ENCODE measurements at places on chromosomes 16 and 17.

GRCh38 chr16:58863042-58863441 is 128.9 kb upstream of the GOT2 start:
- DNase-seq = no peak

- DNase-seq = peak; percentile 85
Measured at GRCh38 chr16:2212362-2213324, 2.0 kb upstream of the BRICD5 start.

GRCh38 chr17:58985367-58985766 is 121.3 kb downstream of the TRIM37 start:
- DNase-seq = no peak

DNA sequence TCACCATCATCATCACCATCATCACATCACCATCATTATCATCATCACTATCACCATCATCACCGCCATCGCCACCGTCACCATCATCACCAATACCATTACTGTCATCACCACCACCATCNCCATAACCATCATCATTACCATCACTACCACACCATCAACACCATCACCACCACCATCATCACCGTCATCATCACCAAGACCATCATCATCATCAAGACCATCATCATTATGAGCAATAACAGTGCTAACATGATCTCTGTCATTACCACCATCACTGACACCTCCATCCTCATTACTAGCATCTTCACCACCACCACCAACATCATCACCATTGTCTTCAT is 16.1 kb upstream of the ZNF469 start:
- no peak for DNase-seq

GRCh38 chr17:72915625-72916081 is 176.8 kb downstream of the SLC39A11 start:
- DNase-seq = no peak

DNA sequence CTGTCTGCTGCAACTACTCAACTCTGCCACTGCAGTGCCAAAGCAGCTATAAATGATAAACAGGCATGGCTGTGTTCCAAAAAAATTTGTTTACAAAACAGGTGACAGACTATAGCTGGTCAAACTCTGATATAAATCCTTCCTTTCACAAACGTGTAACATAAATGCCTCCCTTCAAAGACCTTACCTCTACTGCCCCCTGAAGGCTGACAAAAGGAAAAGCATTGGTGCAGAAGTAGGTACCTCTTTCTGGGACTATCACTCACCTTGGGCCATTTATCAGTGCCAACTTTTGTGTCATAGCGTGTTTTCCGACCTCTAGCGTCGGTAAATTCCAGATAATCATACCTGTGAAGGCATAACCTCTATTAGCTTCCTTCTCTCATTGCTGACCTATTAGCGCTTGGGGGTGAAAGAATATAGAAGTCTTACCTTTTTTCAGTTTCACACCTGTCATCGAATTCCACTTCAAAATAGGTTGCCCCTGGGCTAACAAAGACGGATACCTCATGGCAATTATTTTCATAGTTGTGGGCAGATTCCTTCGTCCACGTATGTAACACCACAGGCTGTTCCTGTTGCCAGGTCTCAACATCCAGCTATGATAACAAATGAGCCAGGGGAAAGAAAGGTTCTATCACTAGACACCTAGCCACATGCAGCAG is 67.9 kb downstream of the ZZEF1 start:
- peak; percentile 46 for DNase-seq

DNA sequence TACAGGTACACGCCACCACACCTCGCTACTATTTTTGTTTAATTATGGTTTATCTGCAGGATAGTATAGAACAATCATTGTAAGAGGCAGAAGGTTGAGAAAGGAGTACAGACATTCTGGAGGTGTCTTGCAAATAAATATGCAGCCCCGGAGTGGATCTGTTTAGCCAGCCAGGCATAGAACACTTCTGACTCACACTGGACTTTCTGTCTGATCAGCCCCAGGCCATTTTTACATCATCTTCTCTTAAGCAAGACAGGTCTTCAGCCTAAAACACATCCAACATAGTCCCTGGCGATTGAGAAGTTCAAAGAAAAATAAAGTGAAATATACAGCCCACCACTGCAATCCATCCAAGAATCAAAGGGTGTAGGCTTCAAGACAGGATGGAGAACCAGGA is 81.4 kb downstream of the XYLT1 start:
- DNase-seq = no peak

- DNase-seq = peak; percentile 28
Measured at GRCh38 chr16:82736224-82736623, 109.5 kb downstream of the CDH13 start.

DNA sequence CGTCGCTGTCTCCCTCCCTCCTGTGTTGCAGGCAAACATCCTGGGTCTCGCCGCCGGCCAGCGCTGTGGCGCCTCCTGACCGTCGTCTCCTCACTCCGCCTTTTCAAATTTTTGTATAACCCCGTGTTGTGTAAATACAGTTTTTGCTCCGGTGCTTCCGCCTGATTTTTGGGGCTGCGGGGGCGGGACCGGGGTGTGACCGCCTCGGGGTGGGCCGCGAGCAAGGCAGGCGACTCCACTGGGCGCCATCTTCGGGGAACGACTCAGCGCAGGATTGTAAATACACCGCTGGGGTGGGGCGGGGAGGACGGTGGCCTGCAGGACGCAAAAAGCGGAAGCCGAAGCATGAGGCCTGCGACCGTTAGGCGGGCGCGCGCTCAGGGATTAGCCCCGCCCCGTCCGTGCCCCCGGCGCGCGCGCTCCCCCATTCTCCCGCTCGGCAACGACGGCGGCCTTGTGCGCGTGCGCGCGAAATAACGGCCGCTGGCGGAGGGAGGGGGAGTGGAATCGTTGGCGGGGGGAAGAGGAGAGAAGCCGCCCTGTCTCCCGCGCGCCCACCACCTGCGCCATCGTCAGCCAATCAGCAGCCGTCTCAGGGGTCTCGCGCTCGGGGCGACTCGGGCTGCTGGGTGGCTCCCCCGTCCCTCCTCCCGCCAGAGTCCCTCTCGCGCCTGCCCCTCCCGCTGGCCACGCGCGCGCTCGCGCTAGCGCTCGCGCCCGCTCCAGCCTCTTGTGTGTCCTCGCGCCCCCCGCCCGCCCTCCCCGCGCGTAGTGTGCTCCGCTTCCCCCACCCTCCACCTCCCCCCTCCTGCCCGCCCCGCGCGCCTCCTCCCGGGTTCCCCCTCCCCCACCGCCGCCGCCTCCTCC is 864 bp upstream of the MAZ start:
- DNase-seq = peak; percentile 96

DNA sequence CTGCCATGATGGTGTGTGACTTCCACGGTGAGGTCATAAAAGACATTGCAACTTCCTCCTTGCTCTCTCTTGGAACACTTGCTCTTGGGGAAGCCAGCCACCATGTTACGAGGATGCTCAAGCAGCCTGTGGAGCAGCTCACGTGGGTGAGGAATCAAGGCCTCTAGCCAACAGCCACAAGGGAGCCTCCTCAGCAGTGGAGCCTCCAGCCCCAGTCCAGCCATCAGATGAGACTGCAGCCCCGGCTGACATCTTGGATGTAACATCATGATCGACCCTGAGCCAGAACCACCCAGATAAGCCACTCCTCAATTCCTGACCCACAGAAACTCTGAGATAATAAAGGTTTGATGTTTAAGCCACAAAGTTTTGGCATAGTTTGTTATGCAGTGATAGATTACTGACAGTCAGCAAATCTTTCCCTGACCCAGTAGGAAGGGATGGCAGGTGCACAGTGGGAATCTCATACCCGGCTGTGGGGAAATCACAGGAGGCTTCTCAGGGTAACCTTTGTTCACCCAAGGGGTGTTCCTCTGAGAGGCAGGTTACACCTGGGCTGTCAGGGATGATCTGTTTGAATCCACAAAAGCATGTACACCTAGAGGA is 23.3 kb upstream of the GINS2 start:
- DNase-seq = no peak

GRCh38 chr17:68850749-68851510 is 104.3 kb downstream of the ABCA8 start:
- no peak for DNase-seq

DNA sequence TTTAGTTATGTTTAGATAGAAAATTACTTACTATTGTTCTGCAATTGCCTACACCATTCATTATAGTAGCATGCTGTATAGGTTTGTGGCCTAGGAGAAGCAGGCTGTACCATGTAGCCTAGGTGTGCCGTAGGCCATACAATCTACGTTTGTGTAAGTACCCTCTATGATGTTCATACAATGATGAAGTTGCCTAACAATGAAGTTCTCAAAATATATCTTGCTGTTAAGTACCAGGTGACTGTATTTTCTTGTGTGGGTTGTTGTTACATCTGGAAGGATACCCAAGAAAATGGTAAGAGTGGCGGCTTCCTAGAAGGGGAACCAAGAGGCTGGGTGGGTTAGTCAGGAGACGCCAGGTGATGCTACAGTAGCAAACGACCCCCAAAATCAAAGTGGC is 88.3 kb upstream of the FOXF1 start:
- no peak for DNase-seq

GRCh38 chr16:50917950-50918703 is 176.2 kb downstream of the CYLD start:
- no peak for DNase-seq

DNA sequence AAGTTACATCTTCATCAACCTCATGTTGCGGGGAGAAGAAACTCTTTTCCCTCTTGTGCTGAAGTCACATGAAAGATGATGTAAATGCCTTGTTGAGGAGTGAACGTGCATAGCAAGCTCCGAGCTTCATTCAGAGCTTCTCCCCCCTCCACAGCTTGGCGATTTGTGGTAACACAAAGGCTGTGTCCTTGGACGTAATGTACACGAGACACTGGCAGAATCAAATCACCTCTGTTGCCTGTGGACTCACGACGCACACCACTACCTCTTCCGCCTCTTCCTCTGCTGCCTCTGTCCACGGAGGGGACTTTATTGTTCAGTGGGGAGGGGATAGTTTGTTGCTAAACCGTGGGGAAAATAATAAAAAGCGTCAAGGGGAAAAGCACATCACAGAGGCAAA is 54.9 kb upstream of the CHMP6 start:
- DNase-seq = no peak

DNA sequence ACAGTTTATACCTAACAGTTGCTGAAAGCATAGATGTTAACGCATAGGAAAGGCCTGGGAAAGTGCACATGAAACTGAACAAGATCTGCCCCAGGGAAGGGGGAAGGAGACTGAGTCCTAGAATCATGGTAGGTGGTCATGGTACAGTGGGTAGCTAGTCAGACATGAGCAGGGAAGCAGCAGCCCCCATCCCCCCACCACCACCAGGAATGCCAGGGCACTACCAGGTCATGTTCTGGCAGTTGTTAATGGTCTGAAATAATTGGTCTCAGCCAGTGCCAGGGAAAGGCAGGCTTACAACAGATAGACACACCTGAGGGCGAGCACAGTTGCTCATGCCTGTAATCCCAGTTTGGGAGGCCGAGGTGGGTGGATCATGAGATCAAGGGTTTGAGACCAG is 185.2 kb downstream of the CPPED1 start:
- no peak for DNase-seq

- DNase-seq = peak; percentile 61
Measured at GRCh38 chr16:8660841-8661301, 13.5 kb upstream of the ABAT start.

DNA sequence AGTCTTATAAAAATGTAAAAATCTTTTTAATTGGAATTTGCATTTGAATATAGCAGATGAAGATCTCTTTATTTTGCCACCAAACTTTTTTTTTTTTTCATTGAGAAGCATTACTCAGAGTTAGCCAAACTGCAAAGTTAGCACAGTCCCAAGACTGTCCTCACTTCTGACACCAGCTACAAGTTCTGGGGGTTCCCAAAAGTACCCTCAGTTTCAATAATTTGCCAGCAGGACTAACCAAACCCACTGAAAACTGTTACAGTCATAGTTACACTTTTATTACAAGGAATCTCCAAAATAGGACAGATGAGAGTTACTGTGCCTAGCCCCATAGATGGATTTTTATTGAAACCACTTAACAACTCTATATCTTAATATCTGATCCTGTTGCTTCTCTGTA is 144.1 kb downstream of the CHD9 start:
- DNase-seq = no peak

- no peak for DNase-seq
Measured at GRCh38 chr17:77807746-77808441, 150.6 kb upstream of the TNRC6C start.

DNA sequence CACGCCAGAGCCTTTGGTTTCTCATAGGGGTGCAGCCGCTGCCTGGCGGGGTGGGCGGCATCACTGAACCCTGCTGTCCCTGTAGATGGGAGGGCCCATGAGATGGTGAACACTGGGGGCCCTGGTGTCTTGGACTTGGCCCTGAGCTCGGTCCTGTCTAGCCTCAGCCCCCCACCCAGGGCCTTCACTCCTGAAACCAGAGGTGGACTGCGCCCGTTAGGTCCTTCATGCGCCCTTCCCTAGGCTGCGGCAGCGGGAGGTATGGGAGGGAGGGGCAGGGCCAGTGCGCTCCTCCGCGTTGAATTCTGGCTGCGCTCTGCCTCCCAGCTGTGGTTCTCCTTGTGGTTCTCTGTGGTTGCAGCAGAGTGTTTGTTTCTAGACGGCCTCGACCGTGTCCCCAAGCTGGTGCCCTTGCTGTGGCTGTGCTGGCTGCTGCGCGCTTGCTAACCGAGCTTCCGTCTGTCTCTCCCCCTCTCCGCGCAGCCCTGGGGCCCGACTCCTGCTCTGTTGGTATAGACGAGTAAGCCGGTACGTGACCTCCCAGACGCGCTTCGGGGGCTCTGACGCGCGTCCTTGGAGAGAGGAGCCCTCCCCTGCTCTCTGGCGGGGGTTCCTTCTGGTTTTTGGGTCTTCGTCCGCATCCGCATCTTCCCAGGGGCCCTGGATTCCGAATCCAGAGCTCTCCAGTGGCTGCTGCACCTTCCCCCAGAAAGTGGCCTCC is 7.4 kb upstream of the NUDT16L1 start:
- DNase-seq = no peak

- DNase-seq = no peak
Measured at GRCh38 chr16:85917959-85918358, 19.0 kb downstream of the IRF8 start.

GRCh38 chr17:72244956-72245355 is 124.1 kb downstream of the SOX9 start:
- peak; percentile 5 for DNase-seq

DNA sequence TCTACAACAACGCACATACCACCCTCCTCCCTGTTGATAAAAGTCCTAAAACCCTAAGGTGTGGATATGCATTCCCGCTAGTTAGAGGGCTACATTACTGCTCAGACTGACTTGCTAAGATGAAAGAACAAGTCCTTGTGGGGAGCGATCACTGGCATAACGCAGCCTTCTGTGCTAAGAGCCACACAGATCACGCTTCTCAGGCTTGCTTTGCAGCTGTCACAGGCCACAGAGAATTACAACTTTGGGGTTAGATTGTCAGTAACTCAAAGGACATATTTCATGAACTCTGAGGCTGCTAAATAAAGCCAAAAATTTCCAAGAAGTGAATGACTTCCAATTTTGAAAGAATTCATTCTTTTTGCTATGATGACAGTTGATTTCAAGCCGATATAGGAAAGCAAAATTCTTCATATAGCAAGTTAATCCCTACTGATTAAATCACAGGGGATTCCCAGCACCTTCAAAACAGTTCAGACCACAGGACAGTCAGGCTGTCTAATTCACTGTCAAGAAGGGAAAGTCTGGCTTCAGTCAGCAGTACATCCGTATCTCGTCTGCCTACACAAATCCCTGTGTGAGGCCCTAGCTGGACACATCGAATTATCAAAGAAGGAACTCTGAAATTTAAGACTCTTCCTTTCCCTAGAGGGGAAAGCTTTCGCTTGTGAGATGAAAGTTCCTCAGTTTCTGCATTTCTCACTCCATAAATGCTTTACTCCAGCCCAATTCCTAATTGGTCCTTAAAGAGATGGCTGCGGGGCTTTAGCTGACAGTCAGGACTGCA is 107.1 kb downstream of the VPS53 start:
- DNase-seq = peak; percentile 60

Data from myocyte (in vitro differentiated cells).